ENCODE measurements at places on chromosomes 5 and 9.

DNA sequence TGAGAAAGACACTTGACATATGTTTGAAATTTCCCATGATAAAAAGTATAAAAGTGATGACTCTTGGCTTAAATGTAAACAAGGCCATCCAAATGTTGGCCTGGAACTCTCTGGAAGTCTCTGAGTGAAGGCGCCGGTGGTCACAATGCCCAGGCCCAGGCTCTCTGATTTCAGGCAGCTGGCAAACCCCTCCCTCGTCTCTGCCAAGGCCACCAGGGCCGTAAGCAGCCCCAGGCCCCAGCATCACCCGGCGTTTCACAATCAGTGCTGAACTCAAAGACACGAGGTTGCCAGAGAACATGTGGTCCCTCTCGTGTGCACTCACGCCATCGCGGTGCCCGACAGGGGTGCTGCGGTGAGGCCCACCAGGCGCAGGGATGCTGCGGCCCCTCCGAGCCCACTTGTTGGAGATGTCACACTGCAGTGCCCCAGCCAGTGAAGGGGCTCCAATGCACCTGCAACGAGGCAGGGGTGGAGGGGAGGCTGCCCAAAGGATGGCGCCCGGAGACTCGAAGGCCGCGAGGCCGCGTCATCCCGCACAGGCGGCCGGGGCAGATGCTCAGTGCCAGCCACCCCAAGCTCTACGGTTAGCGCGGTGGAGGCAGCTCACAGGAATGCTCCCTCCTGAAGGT is 15.0 kb downstream of the LPCAT1 start:
- no peak for DNase-seq

GRCh38 chr5:174108745-174109144 is 63.2 kb downstream of the NSG2 start:
- DNase-seq, result no peak

DNA sequence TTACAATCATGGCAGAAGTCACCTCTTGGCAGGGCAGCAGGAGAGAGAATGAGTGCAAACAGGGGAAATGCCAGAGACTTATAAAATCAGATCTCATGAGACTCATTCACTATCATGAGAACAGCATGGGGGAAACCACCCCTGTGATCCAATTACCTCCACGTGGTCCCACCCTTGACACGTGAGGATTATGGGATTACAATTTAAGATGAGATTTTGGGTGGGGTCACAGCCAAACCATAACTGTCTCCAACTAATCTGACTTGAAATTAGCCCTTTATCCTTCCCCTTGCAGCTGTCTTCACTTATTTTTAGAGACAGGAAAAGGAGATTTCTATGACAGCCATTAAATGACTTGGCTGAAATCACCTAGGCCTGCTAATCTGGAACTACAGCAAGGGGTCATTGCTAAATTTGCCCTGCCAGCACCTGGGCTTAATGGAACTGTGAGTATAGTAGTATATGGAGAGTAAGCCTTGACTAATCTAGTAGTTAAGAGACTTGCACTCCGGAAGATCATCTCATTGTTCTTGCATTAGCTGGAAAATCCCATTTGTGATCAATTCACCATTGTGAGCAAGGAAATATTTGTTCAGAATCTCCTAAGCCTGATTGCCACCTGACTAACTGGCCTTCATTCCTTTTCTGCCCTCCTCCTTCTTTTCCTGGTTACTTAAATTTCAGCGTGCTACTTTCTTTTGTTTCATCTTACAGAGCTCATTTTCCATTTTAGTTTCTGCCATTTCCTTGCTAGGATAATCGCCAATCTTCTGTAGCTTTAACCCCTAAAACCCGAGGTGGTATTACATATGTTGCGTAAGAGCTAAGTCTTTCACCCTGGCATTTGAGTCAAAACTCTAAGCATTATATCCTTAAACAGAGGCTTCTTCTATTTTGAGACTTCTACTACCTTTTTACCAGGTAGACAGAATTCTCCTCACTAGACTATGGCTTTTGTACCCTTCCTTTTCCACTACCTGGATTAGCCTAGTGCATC is 65.3 kb upstream of the RUSC2 start:
- no peak for DNase-seq

DNA sequence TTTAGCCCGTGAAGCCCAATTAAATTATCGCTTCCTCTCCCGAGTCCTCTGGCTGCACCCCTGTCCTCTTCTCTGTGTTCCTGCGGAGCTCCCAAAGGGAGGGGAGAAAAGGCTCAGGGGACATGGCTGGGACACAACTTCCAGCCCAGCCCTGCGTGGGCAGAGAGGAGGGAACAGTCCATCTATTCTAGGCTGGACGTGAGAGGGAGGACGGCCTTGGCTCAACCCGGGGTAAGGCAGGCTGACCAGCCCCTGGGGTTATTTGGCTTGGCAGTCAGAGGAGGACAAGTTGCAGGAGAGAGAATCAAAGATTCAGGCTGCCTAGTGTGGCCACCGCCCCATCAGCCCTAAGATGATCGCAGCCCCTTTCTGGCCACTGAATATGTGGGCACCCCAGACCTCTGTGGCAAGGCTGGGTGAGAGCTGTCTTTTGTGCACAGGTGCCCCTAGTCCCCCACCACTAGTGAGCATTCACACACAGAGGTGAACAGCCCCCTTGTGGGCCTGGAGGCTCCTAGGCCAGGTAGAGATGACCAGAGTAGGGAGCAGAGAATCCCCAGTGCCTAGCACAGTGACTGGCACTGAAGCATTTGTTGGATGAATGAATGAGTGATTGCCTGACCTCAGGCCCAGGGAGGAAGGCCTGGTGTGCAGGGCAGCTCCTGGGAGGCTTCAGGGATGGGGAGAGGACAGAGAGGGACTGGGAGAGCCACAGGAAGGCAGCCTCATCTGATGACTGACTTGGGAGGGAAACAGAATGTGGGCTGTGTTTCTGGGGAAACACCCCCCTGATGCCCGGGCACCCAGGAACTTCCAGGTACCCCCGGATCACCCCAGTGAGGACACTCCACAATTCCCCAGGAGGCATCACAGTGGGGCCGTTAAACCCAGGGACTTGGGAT is 133.9 kb downstream of the C9orf50 start:
- peak; percentile 43 for DNase-seq

GRCh38 chr5:143921525-143922311 is 109.8 kb downstream of the HMHB1 start:
- no peak for DNase-seq

DNA sequence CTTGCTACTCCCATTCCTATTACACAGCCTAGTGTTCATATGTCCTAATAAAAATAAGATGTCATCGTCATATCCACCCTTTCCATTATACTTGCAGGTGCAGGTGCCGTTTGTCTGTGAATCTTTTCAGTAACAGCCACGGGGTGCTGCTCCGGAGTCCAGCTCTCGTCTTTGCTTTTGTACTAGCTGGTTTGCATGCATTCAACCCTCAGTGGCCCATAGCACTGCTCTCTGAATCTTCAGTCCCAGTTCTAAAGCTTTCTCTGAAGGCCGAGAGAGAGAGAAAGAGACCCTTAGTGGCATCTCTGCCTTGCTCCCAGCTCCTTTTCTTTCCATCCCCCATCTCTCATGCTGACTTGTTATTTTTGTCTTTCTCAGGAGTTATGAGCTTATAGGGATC is 468.5 kb downstream of the TMEM232 start:
- no peak for DNase-seq

DNA sequence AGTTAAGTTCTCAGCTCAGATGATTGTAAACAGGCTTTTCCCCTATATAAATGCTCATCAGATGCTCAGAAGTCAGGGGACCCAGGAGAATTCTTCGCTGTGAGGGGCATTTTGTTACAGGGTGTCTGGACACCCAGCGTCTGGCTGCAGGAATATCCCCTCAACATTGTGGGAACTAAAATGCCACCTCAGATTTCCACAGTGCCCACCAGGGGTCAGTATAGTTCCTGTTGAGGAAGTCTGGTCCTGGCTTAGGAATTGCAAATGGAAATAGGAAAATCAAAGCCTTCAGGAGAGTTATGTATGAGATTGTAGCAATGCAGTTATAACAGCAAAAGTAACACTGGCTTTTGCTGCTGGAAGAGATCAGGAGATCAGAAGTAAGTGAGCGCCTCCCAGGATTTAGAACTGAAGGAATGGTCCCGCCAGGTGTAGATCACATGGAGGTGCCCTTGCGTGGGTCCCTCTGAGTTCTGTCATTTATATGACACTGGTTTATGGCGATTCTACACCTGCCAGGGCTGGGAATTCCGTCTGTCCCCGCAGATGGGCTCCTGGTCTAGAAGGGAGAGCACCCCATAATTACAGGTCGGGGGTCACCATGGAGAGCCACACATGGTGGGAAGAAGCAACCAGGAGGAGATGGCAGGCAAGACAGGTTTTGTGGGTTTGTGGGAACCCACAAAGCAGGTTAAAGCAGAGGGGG is 47.1 kb upstream of the CTSL start:
- peak; percentile 50 for DNase-seq
